ENCODE measurements at places on chromosomes 4 and X. TPM values are rescaled to one million over a fixed set of nuclear protein-coding genes. Genes with fewer than 3 reads are reported as not detected.

Gene HS3ST1
- 0.19 TPM for total RNA-seq

Gene SLITRK4
- 0.12 TPM for total RNA-seq

Gene RHOXF1
- not detected for total RNA-seq

Gene TRMT2B
- 6.3 TPM for total RNA-seq

Gene RXFP1
- 0.97 TPM for total RNA-seq

Gene CT45A3
- total RNA-seq, result not detected

Gene NEUROG2
- not detected for total RNA-seq

Gene JCHAIN
- 10.0 TPM for total RNA-seq

Gene GAGE13
- total RNA-seq, result not detected

Gene MAGEA2B
- total RNA-seq, result not detected

Gene COL25A1
- 0.87 TPM for total RNA-seq

Gene ADAMTS3
- total RNA-seq, result 0.64 TPM

Gene CCDC149
- 4.9 TPM for total RNA-seq

Gene RTL3
- total RNA-seq, result not detected

Gene ZNF157
- not detected for total RNA-seq

Gene DIPK2B
- 0.61 TPM for total RNA-seq

Gene DCLK2
- 0.74 TPM for total RNA-seq

Gene SMARCAD1
- 10.2 TPM for total RNA-seq

Gene PRRG1
- 5.4 TPM for total RNA-seq

Gene PDK3
- 8.6 TPM for total RNA-seq

Gene SLC25A4
- total RNA-seq, result 24.1 TPM

Gene GAK
- 85.0 TPM for total RNA-seq

Gene NEXMIF
- total RNA-seq, result not detected

Gene KCNE5
- total RNA-seq, result not detected

Gene SMIM9
- total RNA-seq, result not detected

Gene ITIH6
- not detected for total RNA-seq

Gene UGT2B28
- not detected for total RNA-seq

Gene FRG2
- not detected for total RNA-seq

Gene ANXA3
- 2.1 TPM for total RNA-seq

Gene MSMO1
- 103 TPM for total RNA-seq

Gene GLOD5
- total RNA-seq, result 4.1 TPM

Gene S100P
- 4.8 TPM for total RNA-seq

Gene ENPEP
- total RNA-seq, result 26.3 TPM

Gene SPP1
- 240 TPM for total RNA-seq

Gene BEX5
- 0.81 TPM for total RNA-seq

Gene HTN1
- total RNA-seq, result not detected

Gene FREM3
- not detected for total RNA-seq

Gene NDNF
- 0.46 TPM for total RNA-seq

Gene MAGEB2
- not detected for total RNA-seq

Gene TMSB15C
- total RNA-seq, result not detected

Gene GATA1
- not detected for total RNA-seq

Gene TLR2
- total RNA-seq, result 11.1 TPM

Gene NLGN3
- total RNA-seq, result not detected

Gene KCND1
- total RNA-seq, result 0.90 TPM

Gene TMEM271
- total RNA-seq, result not detected

Data from right lobe of liver (tissue), 6 donors.